Right renal cortex interstitium (tissue), 3 donors: ENCODE measurements at places on chromosomes 7 and 10. TPM values are rescaled to one million over a fixed set of nuclear protein-coding genes. Genes with fewer than 3 reads are reported as not detected.
A peak's percentile ranks its signal among the peaks of the same experiment; 100 is the strongest.

SORCS1 gene
- 21.6 TPM for polyA plus RNA-seq

ZWINT gene
- 57.7 TPM for polyA plus RNA-seq

- DNase-seq = no peak
Measured at GRCh38 chr7:18290865-18291264, 204.7 kb upstream of the HDAC9 start.

DNA sequence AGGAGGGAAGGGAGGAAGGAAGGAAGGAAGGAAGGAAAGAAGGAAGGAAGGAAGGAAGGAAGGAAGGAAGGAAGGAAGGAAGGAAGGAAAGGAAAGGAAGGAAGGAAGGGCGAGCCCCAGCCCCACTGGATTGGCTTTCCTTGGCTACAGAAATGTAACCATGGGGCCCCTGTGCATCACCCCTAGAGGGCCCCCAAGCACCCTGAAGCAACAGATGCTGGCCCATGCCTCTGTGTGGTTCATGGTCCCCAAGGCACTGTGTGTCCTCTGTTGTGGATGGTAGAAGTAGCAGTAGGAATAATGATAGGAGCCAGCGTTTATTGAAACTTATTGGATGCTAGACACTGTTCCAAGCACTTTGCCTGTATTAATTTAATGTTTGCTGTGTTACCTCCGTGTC lies 116.6 kb upstream of the MACROH2A2 start:
- DNase-seq = no peak

DNA sequence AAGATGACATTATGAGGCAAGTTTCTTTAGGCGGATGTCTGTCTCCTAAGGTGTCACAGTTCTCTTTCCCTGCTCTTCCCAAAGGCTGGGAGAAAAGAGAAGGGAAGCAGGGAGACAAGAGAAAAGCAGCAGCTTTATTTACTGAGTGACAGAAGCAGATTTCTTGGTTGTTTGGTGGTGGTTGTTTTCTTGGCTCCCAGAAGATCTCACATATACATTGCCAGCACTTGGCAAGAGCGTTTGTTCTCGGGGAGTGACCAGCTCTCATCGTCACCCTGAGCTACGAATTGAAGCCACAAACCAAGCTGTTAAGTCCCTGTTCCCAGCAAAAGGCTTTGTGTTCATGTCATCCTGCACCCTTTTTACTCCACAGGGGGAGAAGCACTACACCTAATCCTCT lies 11.4 kb downstream of the CDHR3 start:
- no peak for DNase-seq

GRCh38 chr10:12844811-12845483 lies 156.6 kb downstream of the CCDC3 start:
- peak; percentile 62 for DNase-seq

DNA sequence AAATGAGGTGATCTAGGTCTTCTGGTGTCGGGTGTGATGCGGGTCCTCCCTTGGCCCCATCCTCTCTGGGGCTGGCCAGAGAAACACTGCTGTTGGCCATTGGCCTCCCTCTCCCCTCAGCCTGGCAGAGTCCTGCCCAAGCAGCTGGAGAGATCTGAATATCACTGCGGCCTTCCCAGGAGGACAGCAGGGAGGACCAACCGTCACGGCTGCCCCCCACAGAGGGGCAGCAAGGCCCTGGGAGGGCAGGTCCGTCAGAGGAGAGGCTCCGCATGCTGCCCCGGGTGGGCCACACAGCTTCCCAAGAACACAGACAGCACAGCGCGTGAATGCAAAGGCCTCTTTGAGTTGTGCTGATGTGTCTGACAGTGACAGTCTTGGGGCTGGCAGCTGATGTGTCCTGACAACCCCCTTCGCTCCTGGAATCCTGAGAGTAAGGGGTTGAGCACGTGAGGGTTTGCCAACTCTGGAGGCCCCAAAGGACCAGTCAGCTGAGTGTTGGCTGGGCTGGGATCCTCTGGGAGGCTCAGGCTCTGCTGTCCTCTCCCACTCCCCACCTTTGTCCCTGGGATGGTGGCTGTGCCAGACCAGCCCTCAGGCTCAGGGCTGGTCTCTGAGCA lies 132.5 kb upstream of the UNC5B start:
- no peak for DNase-seq

- peak; percentile 47 for DNase-seq
Measured at GRCh38 chr7:26348234-26348851, 56.7 kb downstream of the SNX10 start.

GRCh38 chr7:138374119-138374693 lies 85.9 kb upstream of the TRIM24 start:
- no peak for DNase-seq
